Natural killer cell (primary cell): ENCODE measurements at places on chromosomes 5 and 9. TPM values are rescaled to one million over a fixed set of nuclear protein-coding genes. Genes with fewer than 3 reads are reported as not detected.

The SV2C gene
- total RNA-seq, result not detected

The KIF4B gene
- not detected for total RNA-seq

The LRRC19 gene
- not detected for total RNA-seq

The SH3PXD2B gene
- 0.35 TPM for total RNA-seq

The SPINK1 gene
- total RNA-seq, result not detected

The PCDHGB2 gene
- total RNA-seq, result 0.36 TPM

The C9orf85 gene
- total RNA-seq, result 9.2 TPM

DNA sequence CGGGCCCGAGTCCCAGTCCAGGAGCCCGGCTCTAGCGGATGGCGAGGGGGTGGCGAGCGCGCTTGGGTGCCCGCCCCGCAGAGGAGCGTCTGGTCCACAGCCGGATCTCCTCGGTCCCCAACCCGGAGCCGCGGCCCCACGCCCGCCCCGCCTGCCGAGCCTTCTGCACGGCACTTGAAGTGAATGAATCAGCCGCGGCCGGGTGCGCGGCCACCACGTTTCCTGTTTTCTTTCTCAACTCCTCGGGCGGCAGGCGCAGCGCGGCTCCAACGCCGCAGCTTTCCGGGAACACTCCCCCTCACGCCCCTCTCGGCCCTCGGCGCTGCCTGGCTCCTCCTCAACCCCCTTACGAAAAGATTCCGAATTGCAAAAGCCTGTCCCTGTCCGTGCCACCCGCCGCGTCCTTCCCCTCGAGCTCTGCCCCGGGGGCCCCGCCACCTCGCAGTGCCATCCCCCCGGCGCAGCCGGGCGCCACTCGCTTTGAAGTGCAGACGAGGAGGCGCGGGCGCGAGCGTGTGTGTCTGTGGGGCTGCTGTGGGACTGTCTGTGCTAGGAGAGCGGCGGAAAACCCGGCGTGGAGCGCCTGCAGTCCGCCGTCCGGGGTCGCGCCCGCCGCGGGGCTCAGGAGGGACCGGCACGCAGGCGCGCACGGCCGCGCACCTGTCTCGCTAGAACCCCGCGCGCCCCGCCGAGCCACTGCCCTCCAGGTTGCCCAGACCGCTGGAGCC lies 456.6 kb downstream of the RAB3C start:
- no peaks in the 10 kb centered on the region for H3K27me3 ChIP-seq
- peak; percentile 87 for DNase-seq

- DNase-seq, result no peak
- no peaks in the 10 kb centered on the region for H3K27me3 ChIP-seq
- no peaks in the 10 kb centered on the region for H3K36me3 ChIP-seq
- H3K27ac ChIP-seq, result no peak overlapping the region
These were observed 8.4 kb upstream of the SLC2A6 start for GRCh38 chr9:133487331-133487725.

- H3K4me1 ChIP-seq, result peaks cover 5% of the 10 kb centered on the region
- H3K36me3 ChIP-seq, result no peaks in the 10 kb centered on the region
These were observed 7.0 kb downstream of the HEMGN start for GRCh38 chr9:97930972-97931371.

GRCh38 chr5:159469496-159470372 lies 139.4 kb upstream of the IL12B start:
- no peak overlapping the region for H3K27ac ChIP-seq
- peaks cover 4% of the 10 kb centered on the region for H3K27me3 ChIP-seq
- peaks cover 14% of the 10 kb centered on the region for H3K4me1 ChIP-seq
- H3K36me3 ChIP-seq, result no peaks in the 10 kb centered on the region
- H3K4me3 ChIP-seq, result no peak overlapping the region

- no peaks in the 10 kb centered on the region for H3K36me3 ChIP-seq
- no peak for DNase-seq
- no peaks in the 10 kb centered on the region for H3K27me3 ChIP-seq
- no peak overlapping the region for H3K27ac ChIP-seq
- H3K4me1 ChIP-seq, result no peaks in the 10 kb centered on the region
These were observed 5.4 kb upstream of the CREBRF start for GRCh38 chr5:173050791-173051190.

DNA sequence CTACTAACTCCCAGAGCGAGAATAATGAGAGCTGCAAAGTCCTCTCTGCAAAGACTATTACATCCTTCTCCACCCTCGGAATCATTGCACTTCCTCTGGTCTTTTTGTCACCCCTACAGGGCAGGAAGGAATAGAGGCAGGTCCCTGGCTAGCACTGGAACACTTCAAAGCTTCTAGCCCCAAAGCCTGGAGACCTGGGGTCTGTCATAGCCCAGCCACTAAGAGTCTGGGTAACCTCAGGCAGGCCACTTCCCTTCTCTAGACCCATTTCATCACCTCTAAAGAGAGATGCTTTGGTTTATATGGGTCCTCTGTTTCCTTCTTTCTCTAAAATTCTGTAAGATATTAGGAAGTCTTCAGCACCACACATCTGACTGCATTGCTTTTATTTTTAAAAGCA lies 6.7 kb downstream of the ADRB2 start:
- H3K4me3 ChIP-seq, result peak overlapping the region; percentile 1
- H3K36me3 ChIP-seq, result peaks cover 30% of the 10 kb centered on the region
- peaks cover 52% of the 10 kb centered on the region for H3K4me1 ChIP-seq
- peak overlapping the region; percentile 32 for H3K27ac ChIP-seq
- peak; percentile 19 for DNase-seq
- no peaks in the 10 kb centered on the region for H3K27me3 ChIP-seq

GRCh38 chr5:149240354-149240998 lies 31.2 kb upstream of the AFAP1L1 start:
- peak overlapping the region; percentile 27 for H3K27ac ChIP-seq
- DNase-seq, result peak; percentile 51
- H3K4me1 ChIP-seq, result peaks cover 14% of the 10 kb centered on the region
- H3K27me3 ChIP-seq, result no peaks in the 10 kb centered on the region

DNA sequence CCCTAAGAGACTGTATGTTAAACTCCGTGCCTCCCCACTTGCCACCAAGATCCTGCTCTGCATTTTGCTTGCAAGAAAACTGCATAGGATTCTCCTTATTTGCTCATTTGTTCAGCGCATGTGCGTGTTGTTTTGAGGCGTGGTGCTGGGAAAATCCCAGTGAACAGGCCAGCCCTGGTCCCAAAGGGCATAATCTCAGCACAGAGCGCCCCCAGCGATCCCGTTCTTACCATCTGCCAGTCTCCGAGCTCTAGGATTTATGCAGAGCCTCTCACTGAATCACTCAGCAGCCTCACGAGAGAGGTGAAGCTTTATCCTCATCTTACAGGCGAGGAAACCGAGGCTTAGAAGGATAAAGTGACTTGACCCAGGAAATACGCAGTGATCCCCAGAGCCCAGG lies 11.5 kb downstream of the PRRX2 start:
- H3K36me3 ChIP-seq, result no peaks in the 10 kb centered on the region
- no peak overlapping the region for H3K27ac ChIP-seq
- no peak for DNase-seq
- H3K27me3 ChIP-seq, result no peaks in the 10 kb centered on the region

- H3K36me3 ChIP-seq, result no peaks in the 10 kb centered on the region
- H3K27me3 ChIP-seq, result no peaks in the 10 kb centered on the region
- no peak overlapping the region for H3K27ac ChIP-seq
- H3K4me1 ChIP-seq, result no peaks in the 10 kb centered on the region
- H3K4me3 ChIP-seq, result no peak overlapping the region
- no peak for DNase-seq
These were observed 1050.2 kb downstream of the CDH12 start for GRCh38 chr5:21802869-21803490.

GRCh38 chr9:108854641-108855528 lies 901 bp downstream of the ACTL7B start:
- no peaks in the 10 kb centered on the region for H3K27me3 ChIP-seq
- H3K27ac ChIP-seq, result no peak overlapping the region
- H3K4me1 ChIP-seq, result no peaks in the 10 kb centered on the region
- no peaks in the 10 kb centered on the region for H3K36me3 ChIP-seq

DNA sequence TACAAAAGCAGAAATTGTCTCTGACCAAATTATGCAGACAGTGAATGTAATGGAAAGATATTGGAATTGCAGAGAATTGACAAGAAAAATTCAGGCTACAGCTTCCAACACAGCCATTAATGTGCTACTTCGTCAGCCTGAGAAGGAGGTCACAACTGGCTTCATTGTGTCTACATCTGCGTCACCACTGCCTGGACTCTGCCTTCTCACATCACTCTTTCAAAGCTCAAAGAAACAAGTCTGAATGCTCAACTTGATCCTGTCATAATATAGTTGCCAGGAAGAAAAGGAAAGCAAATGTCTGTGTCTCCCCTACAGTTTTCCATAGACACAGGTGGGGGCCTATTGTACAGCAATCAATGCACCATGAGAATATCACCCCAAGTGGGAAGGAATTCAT lies 806.5 kb upstream of the CDH10 start:
- H3K4me1 ChIP-seq, result no peaks in the 10 kb centered on the region
- no peaks in the 10 kb centered on the region for H3K36me3 ChIP-seq
- no peak overlapping the region for H3K4me3 ChIP-seq
- no peak for DNase-seq
- H3K27me3 ChIP-seq, result no peaks in the 10 kb centered on the region
